Uterus (tissue), 4 donors: ENCODE measurements at places on chromosomes 11 and 22. TPM values are rescaled to one million over a fixed set of nuclear protein-coding genes. Genes with fewer than 3 reads are reported as not detected.

Gene GNG3
- total RNA-seq, result not detected

Gene GLYATL1
- total RNA-seq, result not detected

Gene TPBGL
- total RNA-seq, result 0.29 TPM

Gene RIMBP3B
- not detected for total RNA-seq

Gene GLYATL2
- total RNA-seq, result not detected

Gene SLC1A2
- 2.9 TPM for total RNA-seq

Gene CHRM1
- not detected for total RNA-seq

Gene ELFN2
- total RNA-seq, result not detected

Gene TBX1
- total RNA-seq, result 1.5 TPM

Gene SLC22A12
- total RNA-seq, result not detected

DNA sequence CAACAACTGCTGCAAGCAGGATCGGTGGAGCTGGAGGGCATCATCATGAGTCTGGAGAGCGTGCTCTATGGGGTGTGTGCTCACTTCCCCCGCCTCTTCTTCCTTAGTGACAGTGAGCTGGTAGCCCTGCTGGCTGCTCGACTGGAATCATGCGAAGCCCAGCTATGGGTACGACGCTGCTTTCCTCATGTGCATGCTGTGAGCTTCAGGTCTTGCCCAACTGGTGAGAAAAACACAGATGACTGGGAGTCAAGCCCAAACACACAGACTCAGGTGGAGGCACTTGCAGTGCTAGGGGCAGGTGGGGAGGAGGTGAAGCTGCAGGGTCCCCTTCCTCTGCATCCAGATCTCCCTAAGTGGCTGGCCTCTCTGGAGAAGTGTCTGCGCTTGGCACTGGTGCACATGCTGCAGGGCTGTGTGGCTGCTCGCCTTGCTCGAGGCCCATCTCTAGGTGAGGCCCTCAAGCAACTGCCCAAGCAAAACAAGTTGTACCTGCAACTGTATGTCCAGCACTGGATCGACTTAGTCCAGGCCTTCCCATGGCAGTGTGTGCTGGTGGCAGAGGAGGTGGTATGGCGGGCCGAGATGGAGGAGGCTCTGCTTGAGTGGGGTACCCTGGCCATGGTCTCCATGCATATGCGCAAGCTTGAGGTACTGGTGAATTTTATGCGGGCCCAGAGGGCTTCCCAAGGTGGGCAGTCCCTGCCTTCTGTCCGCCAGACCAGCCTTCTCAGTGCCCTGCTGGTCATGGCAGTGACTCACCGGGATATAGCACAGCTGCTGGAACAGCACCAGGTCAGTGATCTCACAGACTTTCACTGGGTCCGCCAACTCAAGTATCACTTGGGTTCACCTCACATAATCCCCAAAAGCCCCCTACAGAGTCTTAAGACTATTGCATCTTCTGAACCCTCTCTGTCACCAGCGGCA lies 48.1 kb downstream of the DNHD1 start:
- no peak for DNase-seq

- peak; percentile 66 for DNase-seq
These were observed 52.1 kb downstream of the LHFPL7 start for GRCh38 chr22:24894220-24894975.

DNA sequence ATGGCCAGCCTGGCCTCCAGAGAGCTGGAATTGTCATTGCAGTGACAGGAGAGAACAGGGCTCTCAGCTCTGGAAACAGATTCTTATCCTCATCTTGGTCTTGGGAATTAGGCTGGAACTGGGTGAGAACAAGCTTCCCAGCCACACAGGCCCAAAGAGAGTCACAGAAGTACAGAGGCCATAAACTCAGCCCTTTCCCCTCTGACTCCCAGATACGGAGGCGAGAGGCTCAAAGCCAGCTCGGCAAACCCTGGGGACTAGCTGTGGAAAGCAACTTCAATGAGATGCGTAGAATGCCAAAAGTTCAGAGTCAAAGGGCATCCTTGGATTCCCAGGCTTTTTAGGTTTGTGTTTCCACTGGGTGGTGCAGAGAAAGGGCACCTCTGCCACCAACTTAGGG lies 14.3 kb upstream of the ABCC8 start:
- DNase-seq, result no peak

GRCh38 chr11:2434506-2435255 lies 9.6 kb downstream of the TRPM5 start:
- DNase-seq, result no peak

DNA sequence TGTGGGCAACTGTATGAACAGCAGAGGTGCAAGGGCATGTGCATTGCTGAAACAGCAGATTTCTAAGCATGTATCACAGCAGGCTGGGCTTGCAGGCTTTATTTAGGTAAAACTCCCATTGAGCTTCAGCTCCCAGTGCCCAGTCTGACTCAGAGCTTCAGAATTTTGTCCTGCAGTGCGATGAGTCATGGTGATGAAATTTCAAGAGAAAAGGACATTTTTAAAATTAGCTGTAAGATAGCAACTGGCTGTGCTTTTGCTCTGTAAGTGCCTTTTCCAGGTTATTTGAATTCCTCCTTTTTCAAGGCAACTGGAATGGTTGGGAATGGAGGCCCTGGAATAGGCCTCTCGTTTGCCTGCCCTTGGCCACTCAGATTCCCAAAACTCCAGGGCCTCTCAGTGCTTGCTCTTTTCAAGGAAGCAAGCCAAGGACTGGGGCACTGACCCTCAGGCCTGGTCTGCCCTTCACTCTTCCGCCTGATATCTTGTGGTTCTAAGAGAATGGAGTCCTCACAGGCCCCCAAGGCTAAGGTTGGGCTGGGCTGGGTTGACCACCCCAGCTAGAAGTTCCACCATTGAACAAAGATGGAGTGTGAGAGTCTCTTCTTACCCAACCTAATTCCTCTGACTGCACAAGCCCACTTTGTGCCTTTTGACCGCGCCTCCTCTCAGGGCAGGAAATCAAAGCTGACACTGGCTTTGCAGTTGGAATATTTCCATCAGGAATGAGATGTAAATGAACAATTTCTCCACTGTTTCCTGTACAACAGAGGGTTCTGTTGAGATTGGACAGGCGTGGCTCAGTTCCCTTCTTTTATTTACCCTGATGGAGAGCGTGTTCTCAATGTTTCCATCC lies 59.5 kb upstream of the PRSS23 start:
- DNase-seq, result peak; percentile 59

GRCh38 chr11:21426931-21427330 lies 757.5 kb downstream of the NELL1 start:
- DNase-seq, result no peak

DNA sequence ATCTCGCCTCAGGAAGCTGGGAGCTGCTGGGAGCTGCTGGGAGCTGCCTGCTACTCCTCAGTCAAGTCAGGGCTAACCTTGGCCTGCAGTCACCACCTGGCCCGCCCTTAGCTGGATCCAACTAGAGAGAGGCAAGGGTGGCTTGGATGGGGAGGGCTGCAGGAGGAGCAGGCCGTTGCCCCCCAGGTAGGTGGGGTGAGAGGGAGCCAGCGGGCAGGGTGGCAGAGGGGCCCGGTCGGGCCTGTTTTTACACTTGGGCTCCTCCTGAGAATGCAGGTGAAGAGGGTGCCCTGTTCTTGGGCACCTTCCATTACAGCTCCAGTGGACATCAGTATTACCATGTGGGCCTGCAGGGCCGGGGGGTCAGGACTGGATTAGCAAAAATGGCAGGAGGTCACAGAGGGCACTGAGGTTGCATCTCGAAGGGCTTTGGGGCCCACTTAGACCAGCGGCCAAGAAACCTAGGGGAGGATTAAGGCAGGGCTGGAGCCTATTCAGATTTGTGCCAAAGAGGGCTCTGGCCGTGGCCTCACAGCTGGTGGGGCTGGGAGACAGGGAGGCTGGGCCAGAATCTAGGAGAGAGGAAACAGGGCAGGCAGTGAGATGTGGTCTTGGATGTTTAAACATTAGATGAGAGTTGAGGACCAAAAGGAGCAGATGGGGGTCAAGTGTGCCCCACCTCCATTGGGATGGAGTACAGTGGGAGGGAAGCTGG lies 60.8 kb upstream of the TTLL12 start:
- DNase-seq, result no peak

GRCh38 chr22:43889860-43890253 lies 2.0 kb downstream of the PNPLA5 start:
- no peak for DNase-seq

DNA sequence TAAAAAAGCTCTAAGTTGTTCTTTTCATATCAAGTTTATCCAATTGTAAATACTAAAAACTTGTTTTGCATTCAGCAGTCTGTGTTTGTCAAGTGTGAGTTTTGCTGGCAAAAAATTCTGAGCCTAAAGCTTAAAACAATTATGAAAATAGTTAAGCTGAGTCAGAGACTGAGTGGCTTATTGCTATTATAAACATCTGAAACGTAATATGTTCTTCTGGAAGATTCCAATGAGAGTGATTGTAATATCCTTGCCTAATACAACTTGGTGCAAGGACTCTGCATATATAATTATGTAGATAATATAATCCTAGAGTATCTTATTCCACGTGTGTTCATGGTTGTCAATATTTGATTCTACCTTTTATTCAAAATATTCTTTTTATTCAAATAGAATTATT lies 14.1 kb upstream of the NUP50 start:
- no peak for DNase-seq

GRCh38 chr22:29701155-29701999 lies 18.4 kb upstream of the CABP7 start:
- DNase-seq, result no peak
